Activated CD4-positive, alpha-beta T cell treated with anti-CD3 and anti-CD28 coated beads, Interleukin-2, Interleukin-4, amounts not matched to agents 100 ng/mL and 50 ng/mL, durations not matched to agents 16 hours and 8 hours (primary cell): ENCODE measurements at places on chromosomes 12 and 14.

GRCh38 chr12:28235015-28235414 lies 44.8 kb downstream of the CCDC91 start:
- DNase-seq, result no peak

DNA sequence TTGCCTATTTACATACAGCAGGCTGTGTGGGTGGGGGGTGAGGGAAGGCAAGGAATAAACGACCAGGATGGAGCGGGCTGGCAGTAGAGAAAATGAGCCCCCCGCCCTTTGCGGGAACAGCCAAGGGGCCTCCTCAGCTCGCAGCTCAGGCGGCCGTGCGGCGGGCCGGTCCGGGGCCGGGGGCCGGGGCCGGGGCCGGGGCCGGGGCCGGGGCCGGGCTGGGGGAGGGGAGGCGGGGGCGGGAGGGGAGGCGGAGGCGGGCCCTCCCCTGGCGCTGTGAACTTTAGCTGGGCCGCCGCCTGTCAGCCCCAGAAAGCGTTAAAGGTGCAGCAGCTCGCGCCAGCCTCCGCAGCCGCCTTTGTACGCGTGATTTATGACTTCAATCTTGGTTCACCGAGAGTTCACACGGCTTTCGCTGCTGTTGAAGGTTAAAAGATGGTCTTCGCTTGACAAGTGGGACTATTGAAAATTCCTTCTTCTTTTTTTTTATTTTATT lies 28.8 kb downstream of the HOXC4 start:
- peak; percentile 7 for DNase-seq

GRCh38 chr12:122757568-122757967 lies 4.9 kb downstream of the DENR start:
- DNase-seq, result no peak

- DNase-seq, result peak; percentile 80
Observed at GRCh38 chr14:94028450-94028826, 2.3 kb downstream of the OTUB2 start.

DNA sequence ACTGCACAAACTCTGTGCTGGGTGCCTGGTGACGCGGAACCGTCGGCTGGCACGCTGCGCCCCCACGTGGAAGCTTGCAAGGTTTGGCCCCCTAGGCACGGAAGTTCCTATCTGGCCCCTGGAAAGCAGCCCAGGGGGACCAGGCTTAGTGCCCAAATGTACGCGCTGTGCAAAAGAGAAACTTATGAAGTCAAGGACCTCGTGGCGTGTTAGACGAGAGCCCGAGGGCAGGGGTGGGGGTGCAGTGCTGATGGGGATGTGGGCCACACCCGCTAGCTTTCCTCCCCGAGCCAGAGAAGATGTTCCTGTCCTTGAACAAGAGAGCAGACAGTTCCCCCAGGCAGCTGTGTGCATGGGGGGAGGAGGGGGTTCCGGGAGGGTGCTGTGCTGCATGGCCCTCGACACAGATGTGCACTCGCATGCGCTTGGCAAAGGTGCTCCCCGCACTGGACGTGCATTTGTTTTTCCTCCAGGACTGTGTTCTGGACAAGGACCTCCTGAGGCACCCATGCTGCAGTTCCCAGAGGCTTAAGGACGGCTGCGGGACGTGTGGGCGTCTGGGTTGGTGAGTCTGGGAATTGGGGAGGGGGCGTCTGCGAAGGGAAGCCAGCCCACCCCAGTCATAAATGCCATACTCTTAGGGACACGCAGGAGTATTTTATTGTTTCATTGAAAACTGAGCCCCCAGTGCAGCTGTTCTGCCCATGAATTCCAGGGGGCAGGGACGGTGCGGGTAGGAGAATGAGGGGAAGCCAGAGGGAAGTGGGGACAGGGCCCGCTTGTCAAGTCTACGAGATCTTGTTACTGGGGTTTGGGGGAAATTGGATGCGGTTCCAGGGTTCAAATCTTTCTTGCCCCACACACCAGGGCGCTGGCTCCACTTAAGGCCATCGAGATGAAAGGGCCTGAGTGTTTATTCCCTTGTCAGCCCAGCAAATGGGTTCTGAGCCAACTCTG lies 80.0 kb downstream of the NTF3 start:
- no peak for DNase-seq

DNA sequence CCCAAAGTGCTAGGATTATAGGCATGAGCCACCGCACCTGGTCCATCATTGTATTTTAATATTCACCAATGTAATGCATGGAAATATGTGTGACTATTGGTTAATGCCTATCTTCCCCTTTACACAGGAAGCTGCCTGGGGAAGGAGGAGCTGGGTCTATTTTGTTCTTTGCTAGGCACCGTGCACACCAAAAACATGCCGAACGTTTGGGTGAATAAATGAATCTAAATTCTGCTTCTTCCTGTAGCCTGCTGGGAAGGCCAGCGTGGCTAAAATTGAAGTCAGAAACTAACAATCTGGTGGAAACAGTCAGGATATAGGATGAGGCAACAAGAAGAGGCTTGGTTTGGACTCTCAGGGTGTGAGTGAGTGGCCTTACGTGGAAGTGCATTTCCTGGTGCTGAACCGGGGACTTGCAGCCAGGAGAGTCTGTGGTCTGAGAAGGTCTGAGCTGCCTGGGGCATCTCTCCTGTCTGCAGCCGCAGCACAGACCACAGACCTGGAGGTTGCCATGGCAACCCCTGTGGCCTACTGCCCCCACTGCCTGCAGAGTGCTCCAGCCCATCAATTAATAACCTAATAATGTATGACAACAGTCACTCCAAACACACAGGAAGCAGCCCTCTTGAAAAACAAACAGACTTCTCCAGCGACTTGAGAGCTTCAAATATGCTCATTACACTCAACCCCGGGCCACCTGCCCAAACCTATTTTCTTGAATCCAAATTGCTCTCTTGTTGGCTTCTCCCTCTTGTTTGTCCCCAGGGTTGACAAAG lies 5.5 kb upstream of the GPR68 start:
- DNase-seq, result peak; percentile 85

- DNase-seq, result no peak
Observed at GRCh38 chr12:131640525-131640924, 70.4 kb upstream of the SFSWAP start.

GRCh38 chr14:74591899-74592298 lies 20.1 kb downstream of the LTBP2 start:
- no peak for DNase-seq

- DNase-seq, result no peak
Observed at GRCh38 chr12:3199551-3200031, 122.4 kb downstream of the TSPAN9 start.
